Activated CD4-positive, alpha-beta T cell treated with anti-CD3 and anti-CD28 coated beads, Interleukin-2, amount 10 ng/mL, durations not matched to agents 7 days and 5 days (primary cell): ENCODE measurements at places on chromosomes 12 and 14.

DNA sequence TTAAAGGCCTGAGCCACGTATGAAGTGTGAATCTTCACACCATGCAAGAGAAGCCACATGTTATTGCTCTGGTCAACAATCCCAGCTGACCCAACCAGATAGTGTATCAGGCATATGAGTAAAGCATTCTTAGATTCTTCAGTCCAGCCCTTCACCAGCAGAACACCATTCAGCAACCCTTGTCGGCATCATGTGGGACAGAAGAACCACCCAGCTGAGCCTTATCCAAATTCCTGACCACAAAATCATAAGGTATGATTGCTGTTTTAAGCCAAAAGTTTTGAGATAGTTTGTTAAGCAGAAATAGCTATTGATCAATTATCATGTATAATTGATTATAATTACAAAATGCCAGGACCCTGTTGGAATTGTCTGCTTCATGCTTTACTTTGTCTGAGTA lies 664.9 kb downstream of the VRK1 start:
- DNase-seq = no peak

- DNase-seq = no peak
These were observed 614.3 kb upstream of the MDGA2 start for GRCh38 chr14:48289701-48290100.

GRCh38 chr12:65924716-65925115 lies 100.4 kb downstream of the HMGA2 start:
- DNase-seq = no peak

DNA sequence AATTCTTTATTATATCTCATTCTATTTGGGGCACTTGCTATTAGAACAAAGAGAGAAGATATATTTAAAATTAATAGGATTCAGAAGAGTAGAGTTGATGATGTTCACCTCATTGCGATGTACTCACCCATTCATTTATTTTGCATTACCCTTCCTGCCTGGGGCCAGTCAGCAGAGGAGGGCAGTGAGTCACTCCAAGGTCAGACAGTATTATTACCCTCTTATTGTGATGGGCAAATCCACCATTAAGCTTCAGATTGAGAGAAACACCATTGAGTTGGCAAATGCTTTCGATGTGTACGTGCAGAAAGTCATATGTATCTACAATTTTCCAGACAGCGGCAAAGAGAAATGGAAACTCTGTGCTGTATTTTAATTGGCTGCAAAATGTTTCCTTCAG lies 134.2 kb downstream of the BICD1 start:
- no peak for DNase-seq

- no peak for DNase-seq
These were observed 1.2 kb downstream of the NT5DC3 start for GRCh38 chr12:103839609-103840461.

- peak; percentile 31 for DNase-seq
These were observed at the start of gene MMP17 for GRCh38 chr12:131827961-131828534. MMP17 (plus strand) TSS chr12:131828393; CDS start chr12:131828495, 102 bp downstream.
